ENCODE measurements at places on chromosomes 13 and 19. TPM values are rescaled to one million over a fixed set of nuclear protein-coding genes. Genes with fewer than 3 reads are reported as not detected.

- DNase-seq, result no peak
Measured at GRCh38 chr13:62432295-62432694, 1016.6 kb upstream of the PCDH20 start.

DNA sequence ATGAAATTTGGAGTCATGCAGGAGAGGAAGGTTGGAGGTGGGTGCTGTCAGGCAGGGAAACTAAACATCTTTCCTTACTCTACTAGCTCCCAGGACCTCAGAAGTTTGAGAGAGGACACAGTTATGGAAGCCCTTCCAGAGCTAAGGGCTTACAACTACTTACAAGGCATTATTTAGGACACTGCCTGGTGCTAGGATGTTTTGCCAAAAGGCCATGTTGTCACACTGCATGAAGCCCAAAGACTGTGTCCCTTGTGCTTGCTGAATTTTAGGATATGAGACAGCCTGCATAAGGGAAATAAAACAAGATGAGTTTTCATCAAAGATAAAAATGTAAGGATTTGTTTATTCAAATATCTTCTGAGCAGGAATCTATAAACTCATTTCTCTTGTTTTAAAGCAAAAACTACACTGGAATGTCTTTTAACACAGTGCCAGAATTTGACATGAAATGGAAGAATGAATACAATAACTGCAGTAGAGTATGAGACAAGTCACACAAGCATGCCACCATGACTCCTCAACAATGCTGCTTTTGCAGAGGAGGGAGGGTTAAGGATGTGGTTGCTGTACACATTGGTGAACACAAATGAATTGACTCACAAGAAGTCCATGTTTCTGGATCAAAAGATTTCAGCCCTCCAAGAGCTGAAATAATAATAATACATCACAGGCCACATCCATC is 258.4 kb downstream of the SPRY2 start:
- no peak for DNase-seq

- DNase-seq, result no peak
Measured at GRCh38 chr19:2652504-2653099, 49.9 kb downstream of the GNG7 start.

DNA sequence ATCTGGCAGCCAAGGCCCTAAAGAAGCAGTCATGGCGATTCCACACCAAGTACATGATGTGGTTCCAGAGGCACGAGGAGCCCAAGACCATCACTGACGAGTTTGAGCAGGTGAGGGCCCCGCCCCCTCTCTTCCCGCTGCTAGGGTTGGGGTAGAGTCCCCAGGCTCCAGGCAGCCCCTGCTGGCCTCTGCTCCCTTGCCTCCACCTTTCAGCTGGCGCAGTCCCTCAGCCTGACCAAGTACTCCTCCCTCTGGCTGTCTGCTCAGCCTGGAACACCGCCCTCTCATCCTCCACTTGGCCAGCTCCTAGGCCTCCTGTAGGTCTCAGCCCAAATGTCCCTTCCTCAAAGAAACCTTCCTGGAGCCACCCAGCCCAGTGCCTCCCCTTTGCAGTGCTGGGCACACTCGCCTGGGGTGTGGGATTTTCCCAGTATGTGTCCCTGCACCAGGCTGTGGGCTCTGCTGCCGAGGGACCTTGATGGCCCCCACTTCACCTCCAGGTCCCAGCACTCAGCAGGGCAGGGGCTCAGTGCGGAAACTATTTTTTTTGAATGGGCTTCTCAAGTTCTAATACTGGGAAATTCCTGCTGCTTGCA is 5.7 kb downstream of the LENG1 start:
- DNase-seq, result no peak

DNA sequence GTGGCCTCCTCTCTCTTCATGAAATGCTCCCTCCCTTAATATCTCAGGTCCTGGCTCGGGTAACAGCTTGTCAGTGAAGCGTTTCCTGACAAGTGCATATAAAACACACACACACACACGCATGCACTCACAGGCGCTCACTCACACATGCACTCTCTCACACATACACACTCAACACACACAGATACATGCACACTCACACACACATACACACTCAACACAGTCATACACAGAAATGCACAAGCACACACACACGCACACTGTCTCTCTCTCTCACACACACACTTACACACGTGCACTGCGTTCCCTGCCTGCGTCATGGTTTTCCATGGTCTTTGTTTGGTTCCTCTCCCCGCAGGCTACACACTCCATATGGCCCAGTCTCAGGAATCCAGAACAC is 344.1 kb downstream of the UQCRFS1 start:
- DNase-seq, result no peak

DNA sequence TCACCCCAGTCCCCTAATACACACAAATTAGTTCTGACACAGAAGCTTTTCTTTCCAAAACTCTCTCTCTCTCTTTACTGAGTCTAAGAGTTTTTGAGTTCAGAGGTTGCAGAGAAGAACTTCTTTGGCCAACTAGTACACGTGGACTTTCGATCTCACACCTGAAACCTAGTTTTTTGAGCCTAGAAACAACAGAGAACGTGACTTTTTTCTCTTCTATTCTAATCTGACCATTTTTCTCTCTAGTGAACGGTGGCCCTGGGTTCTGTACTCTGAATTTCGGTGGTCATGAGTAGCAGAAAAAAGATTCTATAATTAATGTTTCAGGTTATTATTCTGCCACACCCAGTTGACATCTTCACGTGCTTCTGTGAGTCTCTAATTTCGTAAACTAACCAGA is 24.2 kb downstream of the PCDH20 start:
- no peak for DNase-seq

DNA sequence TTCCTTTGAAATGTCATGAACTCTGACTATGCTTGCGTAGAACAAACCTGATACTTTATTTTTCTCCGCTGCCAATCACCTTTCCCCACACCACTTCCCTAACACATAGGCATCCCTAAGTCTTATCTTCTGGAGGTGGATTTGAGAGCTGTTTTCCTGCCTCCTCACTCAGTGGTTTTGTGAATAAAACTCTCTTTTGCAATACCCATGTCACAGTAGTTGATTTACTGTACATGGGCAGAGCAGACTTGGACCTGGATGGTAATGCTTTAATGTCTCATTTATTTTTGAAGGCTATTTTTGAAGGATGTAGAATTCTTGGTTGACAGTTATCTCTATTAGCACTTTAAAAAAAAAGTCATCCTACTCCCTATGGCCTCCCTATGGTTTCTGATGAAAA is 881.8 kb downstream of the SLITRK5 start:
- DNase-seq, result no peak

DNA sequence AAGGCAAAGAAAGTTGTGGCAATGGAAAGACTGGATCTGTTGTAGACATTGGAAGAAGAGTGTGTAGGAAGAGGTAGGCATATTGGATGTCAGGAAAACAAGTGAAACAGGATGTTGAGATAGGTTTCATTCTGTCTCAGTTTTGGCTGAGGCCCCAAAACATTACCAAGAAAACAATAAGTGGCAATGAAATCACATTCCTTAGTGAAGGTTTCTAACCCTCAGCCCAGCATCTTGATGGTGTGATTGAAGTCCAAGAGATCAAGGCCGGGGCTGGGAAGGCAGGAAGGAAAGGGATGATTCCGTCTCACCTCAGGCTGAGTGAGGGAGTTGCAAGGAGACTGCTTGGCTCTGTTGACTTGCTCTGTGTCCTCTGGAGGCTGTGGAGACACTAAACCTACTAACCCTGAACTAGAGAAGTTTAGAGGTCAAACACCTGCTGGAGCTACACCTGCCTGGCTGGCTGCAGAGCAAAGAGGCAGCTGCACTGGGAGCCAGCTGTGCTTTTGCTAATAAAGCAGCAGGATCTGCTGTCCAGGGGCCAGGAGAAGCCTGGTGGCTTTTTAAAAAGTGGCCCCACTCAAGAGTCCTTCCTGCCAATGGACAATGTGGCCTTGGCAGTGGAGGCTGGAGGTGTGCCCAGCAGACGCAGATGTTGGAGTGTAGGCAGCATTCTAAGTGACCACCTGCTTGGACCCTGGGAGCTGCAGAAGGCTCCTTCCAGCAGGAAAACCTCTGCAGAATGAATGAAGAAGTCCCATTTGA is 53.6 kb downstream of the DGKH start:
- no peak for DNase-seq

GRCh38 chr13:101639711-101640110 is 187.2 kb downstream of the ITGBL1 start:
- no peak for DNase-seq

- no peak for DNase-seq
Measured at GRCh38 chr13:79659121-79659521, 178.2 kb downstream of the NDFIP2 start.

DNA sequence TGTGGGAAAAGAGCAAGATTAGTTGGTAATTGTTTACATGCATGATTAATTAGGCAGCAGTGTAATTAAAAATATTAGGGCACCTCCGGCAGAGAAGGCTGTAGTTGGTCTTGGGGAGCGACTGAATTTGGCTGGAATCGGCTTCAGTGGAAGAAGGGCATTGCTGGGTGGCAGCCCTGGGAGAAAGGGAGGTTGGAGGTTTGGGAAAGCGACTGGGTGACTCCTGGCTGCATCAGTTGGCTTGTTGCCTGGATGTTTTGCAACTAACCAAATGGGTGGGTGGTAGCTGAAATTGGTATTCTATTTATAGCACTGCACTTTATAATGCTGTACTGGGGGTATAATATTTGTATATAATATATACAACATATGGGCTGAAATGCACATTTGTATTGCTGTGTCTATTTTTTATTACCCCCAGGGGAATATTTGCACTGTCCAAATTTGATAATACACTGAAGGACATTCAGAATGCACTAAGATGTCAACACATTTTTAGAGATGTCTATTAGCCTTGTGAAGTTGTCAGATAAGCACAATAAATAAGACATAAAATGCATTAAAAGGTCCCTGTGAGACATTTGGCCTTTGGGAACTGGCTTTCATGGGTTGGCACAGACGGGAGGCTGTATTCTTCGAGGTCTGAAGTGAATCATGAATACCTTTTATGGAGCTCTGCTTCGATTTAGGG is 1.7 kb downstream of the B3GLCT start:
- DNase-seq, result peak; percentile 27

DNA sequence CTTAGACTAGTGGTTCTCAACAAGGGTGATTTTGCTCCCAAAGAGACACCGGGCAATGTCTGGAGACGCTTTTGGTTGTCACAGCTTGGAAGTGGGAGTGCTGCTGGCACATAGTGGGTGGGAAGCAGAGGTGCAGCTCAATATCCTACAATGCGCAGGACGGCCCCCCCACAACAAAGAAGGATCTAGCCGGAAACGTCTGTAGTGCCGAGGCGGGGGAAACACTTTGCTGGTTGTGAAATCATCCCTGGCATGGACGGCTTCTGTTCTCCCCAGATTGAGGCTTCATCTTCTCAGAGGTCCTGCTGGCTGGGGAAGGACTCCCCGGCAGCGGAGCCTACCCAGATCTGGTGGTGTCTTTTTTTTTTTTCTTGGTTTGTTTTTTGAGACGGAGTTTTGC is 13.4 kb upstream of the SYT5 start:
- peak; percentile 69 for DNase-seq

DNA sequence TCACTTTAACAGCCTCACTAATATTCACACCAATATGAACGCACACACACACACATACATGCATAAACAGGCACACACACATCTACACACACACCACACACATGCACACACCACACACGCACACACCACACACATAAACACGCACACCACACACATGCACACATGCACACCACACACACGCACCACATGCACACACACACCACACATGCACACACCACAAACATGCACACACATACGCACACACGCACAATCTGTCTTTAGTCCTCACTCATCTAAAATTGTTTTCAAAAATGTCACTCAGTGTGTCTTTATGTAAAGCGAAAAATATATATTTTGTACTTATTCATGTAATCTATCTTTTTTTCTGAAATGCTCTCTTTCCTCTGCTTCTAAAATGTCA is 158.1 kb upstream of the SGCG start:
- no peak for DNase-seq

DNA sequence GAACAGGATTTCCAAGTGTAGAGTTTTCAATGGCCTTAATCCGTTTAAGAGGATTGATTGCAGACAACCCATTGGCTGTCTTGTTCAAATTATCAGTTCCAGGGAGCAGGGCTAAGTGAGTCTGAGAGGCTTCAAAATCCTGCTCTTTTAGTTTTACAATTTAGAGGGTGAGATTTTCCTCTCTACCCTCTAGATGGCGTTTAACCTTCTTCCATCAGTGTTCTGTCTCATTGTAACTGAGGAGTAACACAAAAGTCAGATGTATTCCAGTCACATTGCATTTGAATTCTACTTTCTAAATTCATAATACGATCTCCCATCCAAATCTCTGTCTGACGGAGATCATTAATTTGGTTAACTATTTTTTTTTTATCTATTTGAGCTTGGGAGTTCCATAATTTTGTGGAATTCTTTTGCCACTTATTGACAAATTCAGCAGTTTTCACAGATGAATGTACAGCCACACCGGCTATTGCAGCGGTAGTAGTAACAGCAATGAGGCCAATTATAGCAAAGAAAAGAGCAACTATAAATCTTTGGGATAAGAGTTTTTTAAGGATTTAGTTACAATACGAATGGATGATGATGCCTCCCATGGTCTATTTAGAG is 7.8 kb upstream of the C19orf84 start:
- no peak for DNase-seq

The RNF225 gene
- total RNA-seq, result not detected

The IGFLR1 gene
- 0.47 TPM for total RNA-seq

The VSTM1 gene
- total RNA-seq, result not detected

The ZNF681 gene
- 25.7 TPM for total RNA-seq

The NKPD1 gene
- 0.47 TPM for total RNA-seq

The SHC2 gene
- total RNA-seq, result 13.9 TPM

The ELSPBP1 gene
- total RNA-seq, result not detected
